ENCODE measurements at places on chromosomes 1 and 21.

DNA sequence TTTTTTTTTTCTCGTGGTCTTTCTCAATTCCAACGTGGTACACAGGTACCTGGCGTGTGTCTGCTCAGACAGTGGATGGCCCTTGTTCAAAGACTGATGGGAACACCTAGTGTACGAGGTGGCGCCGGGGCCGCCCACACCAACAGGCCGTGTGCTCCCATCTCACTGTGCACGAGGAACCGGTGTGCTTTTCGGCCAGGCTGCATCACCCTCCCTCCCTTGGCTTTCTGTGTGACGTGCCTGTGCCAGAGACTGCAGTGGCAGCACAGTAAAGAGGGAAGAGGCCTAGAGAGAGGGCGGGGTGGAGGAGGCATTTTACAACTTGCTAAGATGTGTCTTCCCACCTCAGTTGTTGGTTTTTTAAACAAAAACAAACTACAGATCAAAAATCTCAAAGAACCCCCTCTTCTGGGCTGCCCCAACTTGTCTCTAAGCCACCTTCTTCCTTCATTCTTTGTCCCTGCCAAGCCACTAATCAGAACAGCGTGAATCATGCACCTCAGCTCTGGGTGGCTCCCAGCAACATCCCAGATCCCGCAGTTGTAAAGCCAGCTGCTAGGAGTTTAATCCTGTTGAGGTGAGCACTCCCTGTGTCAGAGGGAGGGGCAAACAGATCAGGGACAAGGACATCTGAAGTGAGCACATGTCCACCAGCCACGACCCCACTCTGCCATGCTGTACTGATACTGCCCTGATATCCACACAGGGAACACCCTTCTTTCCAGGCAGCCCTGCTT is 20.7 kb downstream of the IRF2BP2 start:
- no peak for DNase-seq

- peak; percentile 96 for DNase-seq
Measured at GRCh38 chr1:155172732-155173477, at the start of gene KRTCAP2. Gene KRTCAP2 (minus strand): TSS chr1:155173304. CDS start chr1:155173224, 80 bp downstream.

GRCh38 chr1:18505666-18506065 is 24.9 kb downstream of the KLHDC7A start:
- DNase-seq, result no peak

DNA sequence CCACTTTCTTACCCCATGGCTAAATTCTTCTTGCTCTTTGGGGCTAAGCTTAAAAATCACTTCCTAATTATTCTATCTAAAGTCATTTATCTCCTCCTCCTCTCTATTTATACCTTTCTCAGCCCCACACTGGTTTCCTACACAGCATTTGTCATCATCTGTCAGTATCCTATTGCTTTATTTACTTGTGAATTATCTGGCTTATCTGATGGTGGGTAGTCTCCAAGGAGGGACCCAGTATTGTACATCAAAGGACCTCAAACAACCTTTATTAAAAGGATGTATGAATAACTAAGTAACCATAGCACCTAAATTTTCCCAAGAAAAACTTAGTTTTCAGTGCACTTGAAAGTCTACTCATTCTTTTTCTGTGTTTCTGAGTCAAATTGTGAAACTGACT is 332.7 kb upstream of the SNX7 start:
- no peak for DNase-seq

DNA sequence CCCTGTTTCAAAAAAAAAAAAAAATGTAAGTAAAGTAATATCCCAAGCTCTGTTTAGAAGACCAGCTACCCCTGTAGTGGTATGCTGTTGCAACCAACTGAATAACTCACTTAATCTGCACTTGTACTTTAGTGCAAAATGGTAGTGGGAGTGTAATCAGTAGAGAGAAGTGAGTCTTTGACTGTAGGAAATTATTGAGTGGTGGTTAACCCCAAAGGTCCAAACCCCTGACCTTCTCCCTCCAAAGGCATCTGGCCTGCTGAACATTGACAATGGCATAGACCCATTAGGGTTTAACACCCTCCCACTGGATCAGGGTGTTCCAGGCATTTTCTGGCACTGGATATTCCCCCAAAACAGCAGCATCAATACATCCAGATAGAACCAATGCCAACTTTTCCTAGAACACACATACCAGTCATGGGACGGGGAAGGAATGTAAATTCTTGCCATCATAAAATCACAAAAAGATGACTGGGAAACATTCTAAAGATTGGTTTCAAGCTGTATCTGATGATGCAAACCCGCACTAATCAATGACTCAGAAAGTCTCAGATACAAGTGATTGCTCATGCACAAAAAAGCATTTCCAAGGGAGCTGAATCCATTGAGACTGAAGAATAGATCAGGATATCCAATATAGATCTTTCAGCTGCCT is 110.3 kb downstream of the MRPL39 start:
- DNase-seq, result no peak

DNA sequence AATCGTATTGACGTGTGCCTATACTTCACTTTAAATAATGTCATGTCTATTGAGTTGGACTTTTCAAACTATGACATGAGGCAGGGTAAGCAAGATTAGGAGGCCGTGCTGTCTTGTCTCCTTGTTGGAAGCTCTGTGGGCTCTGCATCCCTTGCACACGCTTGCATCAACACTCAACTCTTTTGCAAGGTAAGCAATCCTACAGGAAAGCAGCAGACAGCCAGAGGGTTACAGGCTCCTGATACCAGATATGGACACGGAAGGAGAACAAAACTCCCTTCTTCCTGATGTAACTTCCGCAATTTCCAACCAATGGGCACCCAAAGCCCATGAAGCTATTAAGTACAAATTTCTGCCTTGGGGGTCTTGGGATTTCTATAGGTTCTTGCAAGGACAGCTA is 1520.7 kb upstream of the B3GALT2 start:
- no peak for DNase-seq
